Right ventricle myocardium inferior (tissue), 1 donor: ENCODE measurements at places on chromosomes 2 and 18. TPM values are rescaled to one million over a fixed set of nuclear protein-coding genes. Genes with fewer than 3 reads are reported as not detected.

DNA sequence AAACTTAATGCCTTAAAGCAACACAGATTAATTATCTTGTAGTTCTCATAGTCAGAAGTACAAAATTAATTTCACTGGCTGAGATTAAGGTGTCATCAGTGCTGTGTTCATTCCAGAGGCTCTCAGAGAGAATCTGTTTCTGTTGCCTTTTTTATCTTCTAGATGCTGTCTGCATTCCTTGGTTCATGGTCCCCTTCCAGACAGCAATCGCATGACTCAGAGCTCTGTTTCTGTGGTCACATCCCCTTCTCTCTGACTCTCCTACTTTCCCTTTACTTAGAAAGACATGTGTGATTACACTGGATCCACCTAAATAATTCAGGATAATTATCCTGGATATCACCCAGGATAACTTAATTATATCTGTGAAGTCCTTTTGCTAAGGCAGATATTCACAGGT is 148.6 kb downstream of the MAIP1 start:
- DNase-seq = no peak

DNA sequence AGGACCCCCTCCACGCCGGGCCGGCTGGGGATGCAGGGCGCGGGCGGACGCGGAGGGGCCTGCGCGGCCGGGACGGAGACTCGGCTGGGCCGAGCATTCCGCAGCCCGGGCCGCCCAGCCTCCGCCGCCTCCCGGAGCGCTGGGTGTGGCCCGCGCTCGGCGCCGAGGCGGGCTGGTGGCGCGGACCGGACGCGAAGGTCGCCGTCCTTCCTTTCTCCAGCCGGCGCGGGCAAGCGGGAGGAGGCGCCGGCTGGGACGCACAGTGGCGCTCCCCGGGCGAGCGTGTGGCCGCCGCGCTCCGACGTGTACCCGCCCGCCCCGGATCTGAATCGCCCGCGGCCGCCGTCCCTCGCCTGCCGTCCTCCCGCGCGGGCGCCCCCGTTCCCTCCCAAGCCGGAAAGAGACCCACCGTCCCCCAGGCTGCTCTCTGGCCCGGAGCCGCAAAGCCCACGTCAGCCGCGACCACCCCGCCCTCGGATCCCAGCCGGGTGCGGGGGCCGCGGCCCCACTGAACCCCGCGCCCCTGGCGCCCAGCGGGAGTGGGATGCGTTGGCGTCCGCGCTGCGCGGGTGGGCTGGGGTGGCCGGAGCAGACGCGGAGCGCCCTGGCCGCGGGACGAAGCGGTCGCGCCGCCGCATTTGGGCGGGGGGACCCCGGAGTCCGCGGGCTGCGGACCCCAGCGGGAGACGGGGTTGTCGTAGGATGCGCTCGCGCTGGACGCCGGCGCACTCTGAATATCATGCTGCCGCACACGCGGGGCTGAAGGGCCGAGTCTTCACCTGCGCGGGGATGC is 634 bp downstream of the SPATS2L start:
- DNase-seq = peak; percentile 72

GRCh38 chr2:33209976-33210375 is 263.2 kb downstream of the LTBP1 start:
- DNase-seq = no peak

GRCh38 chr2:203867561-203868200 is at the start of gene CTLA4:
Gene CTLA4, plus strand, starts transcription at chr2:203867771. Its CDS starts 172 bp downstream, at chr2:203867943.
- no peak for DNase-seq

DNA sequence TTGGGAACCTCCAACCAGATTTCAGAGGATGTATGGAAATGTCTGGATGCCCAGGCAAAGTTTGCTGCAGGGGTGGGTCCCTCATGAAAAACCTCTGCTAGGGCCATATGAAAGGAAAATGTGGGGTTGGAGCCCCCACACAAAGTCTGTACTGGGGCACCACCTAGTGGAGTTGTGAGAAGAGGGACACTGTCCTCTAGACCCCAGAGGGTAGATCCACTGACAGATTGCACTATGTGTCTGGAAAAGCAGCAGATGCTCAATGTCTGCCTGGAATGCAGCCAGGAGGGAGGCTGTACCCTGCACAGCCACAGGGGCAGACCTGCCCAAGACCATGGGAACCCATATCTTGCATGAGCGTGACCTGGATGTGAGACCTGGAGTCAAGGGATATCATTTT is 573.7 kb upstream of the NXPH2 start:
- no peak for DNase-seq

DNA sequence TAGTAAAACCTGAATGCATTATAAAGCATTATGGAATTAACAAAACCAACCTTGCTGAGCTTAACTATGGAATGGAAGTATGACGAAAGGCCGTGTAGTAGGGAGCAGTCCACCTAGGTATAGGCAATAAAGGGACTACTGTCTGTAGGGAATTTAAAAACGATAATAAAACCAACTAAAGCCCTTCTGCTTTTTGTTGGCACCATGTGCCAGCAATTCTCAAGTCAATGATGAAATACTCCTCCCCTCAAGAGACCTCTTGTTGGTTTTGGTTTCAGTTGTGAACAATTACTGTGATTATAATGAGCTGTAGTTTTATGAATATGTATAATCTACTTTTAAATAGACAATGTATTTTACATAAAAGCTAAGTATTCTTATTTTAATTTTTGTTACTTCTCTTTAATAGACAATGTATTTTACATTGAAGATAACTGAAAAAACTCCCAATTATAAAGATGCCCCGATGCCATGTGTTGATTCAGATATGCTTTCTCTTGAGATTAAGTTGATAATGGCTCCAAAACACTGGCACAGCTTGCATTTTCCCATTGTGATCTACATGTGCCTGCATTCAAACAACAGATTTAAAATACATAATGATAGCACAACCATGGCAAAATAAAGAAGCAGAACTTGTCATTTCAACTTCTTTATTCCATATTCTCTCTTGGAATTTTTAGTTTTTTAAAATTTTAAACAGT is 55.5 kb upstream of the ZDBF2 start:
- DNase-seq = no peak

GRCh38 chr2:56770490-56770889 is 586.7 kb downstream of the CCDC85A start:
- no peak for DNase-seq

Gene SCYGR3
- total RNA-seq = not detected

DNA sequence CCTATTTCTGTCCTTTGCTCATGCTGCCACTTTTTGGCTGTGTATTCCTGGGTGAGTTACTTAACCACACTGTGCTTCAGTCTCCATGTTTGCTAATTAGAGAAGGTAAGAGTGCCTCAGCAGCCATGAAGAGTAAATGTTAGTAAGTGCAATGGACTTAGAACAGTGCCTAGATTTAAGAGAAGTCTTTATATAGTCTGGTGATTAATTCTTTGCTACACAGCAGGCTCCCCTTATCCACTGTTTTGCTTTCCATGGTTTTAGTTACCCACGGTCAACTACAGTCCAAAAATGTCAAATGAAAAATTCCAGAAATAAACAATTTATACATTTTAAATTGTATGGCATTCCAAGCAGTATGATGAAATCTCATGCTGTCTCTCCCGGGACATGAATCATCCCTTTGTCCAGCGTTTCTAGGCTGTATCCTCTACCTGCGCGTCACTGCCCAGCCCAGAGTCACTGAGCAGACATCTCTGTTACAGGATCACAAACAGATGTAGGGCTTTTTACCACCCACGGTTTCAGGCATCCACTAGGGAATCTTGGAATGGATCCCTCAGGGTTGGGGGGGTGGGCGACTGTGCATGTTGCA is 91.0 kb downstream of the CTIF start:
- DNase-seq = no peak

GRCh38 chr18:14086458-14087231 is 45.6 kb downstream of the ZNF519 start:
- no peak for DNase-seq

- no peak for DNase-seq
These were observed 494.4 kb downstream of the SOX11 start for GRCh38 chr2:6186332-6187151.

- DNase-seq = no peak
These were observed 12.2 kb upstream of the CAB39 start for GRCh38 chr2:230700447-230700846.

DNA sequence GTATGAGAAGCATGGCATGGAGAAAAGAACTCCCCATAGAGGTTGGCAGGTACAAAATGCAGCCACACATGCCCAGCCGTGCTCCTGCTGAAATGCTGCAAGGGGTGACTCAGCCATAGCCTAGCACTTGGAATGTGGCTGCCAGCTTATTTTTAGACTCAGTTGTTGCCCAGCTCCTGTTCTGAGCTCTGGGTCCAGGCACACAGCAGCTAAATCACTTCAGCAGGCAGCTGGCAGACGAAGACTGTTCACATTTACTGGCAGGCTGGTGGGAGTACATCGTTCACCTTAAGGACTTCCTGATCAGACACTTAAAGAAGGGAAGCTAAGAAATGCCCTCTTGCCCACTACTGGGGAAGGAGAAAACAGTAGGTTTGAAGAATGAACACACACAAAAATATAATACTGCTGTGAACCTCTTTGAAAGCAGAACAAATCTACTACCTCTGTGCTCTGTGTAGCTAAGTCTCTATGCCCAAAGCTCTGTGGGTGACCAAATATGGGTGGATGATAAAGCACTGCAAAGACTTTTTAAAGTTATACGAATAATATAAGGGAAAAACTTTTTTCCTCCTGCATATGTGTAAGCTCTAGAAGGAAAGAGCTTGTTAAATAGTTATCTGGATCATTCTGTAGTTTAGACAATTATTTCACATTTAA is 146.1 kb downstream of the LNPK start:
- no peak for DNase-seq

Gene TWIST2
- 2.6 TPM for total RNA-seq

GRCh38 chr18:73597832-73598615 is 549.6 kb downstream of the FBXO15 start:
- no peak for DNase-seq

Gene LBX2
- 0.43 TPM for total RNA-seq

Gene NAGK
- total RNA-seq = 56.0 TPM
